ENCODE measurements at places on chromosomes 4 and X. TPM values are rescaled to one million over a fixed set of nuclear protein-coding genes. Genes with fewer than 3 reads are reported as not detected.

DNA sequence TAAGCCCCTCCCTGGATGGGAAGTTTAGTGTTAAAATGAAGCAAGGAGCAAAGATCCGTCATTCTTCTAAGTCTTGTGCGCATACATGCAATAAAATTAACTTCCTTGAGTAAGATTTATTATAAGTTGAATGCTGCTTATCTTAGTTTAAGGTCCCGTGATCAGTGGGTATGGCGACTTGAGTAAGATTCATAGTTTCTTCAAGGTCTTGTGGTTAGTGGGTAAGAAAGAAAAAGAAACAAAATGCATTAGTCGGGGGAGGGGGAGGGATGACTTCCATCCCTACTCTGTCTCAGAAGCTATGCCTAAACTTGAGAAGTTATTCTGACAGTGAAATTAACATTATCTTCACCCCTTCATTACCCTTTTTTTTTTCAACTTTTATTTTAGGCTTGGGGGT, 127.3 kb upstream of the MAGEB16 start:
- DNase-seq: no peak

DNA sequence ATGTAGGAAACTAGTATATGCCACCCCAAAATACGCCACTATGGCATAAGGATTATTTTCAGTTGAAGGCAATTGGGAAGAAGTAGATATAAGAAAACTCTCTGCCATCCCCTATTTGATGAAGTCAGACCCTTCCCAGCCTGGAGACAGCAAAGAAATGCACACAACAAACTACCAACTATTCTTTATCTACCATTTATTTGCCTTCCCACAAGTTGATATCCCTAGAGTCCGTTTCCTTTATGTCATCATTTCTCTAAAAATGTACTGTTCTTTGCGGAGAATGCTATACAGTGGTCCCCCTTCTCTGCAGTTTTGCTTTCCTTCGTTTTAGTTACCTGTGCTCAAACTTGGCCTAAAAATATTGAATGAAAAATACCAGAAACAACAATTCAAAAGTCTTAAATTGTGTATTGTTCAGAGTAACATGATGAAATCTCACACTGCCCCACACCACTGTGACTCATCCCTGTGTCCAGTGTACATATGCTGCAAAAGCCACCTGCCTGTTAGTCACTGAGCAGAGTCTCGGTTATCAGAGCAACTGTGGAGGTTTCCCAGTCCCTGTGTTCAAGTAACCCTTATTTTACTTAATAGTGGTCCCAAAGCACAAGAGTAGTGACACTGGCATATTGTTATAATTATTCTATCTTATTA, 152.3 kb downstream of the WDFY3 start:
- DNase-seq: no peak

- no peak for DNase-seq
Measured at GRCh38 chr4:147828331-147828905, 96.5 kb downstream of the ARHGAP10 start.

GRCh38 chr4:152462695-152463094, 73.2 kb downstream of the FBXW7 start:
- DNase-seq: no peak

- DNase-seq: no peak
Measured at GRCh38 chrX:16305187-16305586, 137.9 kb downstream of the MAGEB17 start.

- DNase-seq: no peak
Measured at GRCh38 chr4:121583396-121583795, 113.4 kb downstream of the ANXA5 start.

GRCh38 chr4:103498161-103499070, 221.4 kb downstream of the TACR3 start:
- DNase-seq: no peak

Gene C4orf50
- 0.09 TPM for total RNA-seq

Gene RHOXF2
- not detected for total RNA-seq

Gene SLC16A2
- total RNA-seq: 0.70 TPM

Gene TKTL1
- total RNA-seq: not detected

Gene UGT2B17
- total RNA-seq: 769 TPM

Gene AADAT
- total RNA-seq: 4.0 TPM

Measured in left colon (tissue), 2 donors.